ENCODE measurements at places on chromosomes 4 and X. TPM values are rescaled to one million over a fixed set of nuclear protein-coding genes. Genes with fewer than 3 reads are reported as not detected.

- DNase-seq, result no peak
Measured at GRCh38 chr4:89741768-89742167, 95.2 kb downstream of the SNCA start.

DNA sequence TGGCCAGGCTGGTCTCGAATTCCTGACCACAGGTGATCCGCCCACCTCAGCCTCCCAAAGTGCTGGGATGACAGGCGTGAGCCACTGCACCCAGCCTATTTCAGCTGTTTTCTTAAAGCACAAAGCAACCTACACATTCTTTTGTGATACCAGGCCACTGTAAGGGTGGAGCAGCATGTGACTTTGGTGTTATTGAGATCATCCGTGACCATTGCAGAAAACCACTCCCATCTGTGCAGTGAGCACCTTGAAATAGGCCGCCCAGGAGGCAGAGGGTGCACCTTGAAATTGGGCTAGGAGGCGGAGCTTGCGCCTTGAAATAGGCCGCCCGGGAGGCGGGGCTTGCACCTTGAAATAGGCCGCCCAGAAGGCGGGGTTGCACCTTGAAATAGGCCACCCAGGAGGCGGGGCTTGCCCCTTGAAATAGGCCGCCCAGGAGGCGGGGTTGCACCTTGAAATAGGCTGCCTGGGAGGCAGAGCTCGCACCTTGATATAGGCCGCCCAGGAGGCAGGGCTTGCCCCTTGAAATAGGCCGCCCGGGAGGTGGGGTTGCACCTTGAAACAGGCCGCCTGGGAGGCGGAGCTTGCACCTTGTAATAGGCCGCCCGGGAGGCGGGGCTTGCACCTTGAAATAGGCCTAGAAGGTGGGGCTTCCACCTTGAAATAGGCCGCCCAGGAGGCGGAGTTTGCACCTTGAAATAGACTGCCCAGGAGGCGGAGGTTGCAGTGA, 9.0 kb upstream of the SLC25A6 start:
- DNase-seq, result no peak

- DNase-seq, result no peak
Measured at GRCh38 chr4:140497405-140497746, 717 bp downstream of the MGAT4D start.

DNA sequence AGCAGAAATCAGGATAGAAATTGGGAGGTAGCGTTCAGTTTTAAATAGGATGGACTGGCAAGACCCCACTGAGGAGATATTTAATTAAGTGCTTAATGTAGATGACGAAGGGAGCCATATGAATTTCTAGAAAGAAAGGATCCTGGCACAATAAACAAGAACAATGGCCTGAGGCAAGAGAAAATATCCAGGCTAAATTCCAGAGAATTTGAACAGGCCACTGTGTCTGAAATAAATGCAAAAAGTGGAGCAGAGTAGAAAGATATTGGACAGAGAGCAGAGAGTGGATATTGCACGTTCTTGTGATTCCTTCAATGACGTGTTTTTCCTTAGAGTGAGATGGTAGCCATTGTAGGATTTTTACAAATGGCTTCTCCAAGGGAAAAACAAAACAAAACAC, 1504.8 kb downstream of the C4orf33 start:
- DNase-seq, result no peak

- DNase-seq, result peak; percentile 71
Measured at GRCh38 chrX:24150051-24150790, 692 bp downstream of the ZFX start.

DNA sequence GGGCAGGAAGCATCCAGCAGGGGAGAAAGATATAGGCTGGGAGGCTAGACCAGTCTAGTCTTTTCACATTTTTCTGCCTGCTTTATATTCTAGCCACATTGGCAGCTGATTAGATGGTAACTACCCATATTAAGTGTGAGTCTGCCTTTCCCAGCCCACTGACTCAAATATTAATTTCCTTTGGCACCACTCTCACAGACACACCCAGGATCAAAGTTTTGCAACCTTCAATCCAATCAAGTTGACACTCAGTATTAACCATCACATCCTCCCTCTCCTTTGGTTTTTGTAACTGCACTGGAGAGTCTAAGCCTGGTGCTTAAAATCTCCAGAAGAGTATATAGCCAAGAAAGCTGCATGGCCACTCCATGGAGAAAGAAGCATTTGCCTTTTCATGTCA, 560.4 kb downstream of the GRXCR1 start:
- no peak for DNase-seq

DNA sequence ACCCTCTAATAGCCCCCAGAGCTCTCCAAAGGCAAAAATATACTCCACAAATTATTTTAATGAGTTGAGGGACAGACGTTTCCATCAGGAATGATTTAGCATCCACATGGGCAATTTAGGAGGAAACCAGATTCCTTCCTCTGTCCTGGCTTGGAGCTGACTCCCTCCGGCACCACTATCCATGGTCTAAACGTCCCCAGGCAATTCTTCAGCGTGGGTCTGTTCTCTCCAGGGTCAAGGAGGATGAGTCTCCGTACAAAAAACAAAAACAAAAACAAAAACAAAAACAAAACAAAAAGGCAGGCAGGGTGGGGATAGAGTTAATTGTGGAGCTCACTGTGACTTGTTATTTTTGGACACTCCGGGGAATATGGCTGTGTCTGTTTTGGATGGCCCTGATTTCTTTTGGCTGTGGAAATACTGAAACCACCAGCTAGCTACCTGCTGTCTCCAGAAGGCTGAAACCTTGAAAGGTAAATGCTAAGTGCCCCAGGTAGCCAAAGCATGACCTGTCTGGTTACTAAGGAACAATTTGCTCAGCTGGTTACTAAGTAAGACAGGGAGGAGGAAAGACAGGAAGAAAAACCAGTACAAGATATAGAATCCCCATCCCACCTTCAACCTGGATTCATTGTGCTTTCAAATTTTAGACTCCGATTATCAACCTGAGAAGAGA, 419.1 kb upstream of the LCORL start:
- no peak for DNase-seq

DNA sequence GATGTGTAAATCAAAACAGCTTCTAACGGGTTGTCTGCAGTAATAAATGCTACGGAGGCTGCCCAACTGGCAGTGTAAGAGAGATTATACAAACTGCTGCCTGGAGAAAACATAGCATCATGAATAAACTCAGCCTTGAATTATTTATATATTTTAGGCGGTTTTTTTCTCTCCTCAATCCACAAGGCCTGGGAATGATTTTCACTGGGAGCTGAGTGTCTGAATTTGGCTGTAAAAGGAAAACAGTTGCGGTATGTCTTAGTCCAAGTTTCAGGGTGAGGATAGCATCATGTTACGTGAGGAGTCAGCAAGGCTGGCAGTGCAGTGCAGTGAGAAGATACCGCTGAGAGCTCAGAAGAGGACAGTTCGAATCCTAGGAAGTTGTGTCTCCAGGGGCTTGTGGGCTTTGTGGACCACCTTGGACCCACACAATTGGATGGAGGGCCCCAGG, 291.5 kb upstream of the BOD1L1 start:
- DNase-seq, result no peak

DNA sequence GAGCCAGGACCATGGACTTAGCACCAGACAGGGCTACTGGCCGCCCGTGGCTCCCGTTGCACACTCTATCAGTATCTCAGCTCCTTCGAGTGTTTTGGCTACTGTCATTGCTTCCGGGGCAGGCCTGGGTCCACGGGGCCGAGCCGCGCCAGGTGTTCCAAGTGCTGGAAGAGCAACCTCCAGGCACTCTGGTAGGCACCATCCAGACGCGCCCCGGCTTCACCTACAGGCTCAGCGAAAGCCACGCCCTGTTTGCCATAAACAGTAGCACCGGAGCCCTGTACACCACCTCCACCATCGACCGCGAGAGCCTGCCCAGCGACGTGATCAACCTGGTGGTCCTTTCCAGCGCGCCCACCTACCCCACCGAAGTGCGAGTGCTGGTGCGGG, 1.6 kb downstream of the FAT4 start:
- DNase-seq, result no peak

The SCML1 gene
- 9.9 TPM for total RNA-seq

The FAM184B gene
- not detected for total RNA-seq

The AMBN gene
- not detected for total RNA-seq

The NHS gene
- total RNA-seq, result 0.07 TPM

All from T-helper 17 cell (primary cell).